ENCODE measurements at places on chromosomes 13 and 19. TPM values are rescaled to one million over a fixed set of nuclear protein-coding genes. Genes with fewer than 3 reads are reported as not detected.
A peak's percentile ranks its signal among the peaks of the same experiment; 100 is the strongest.

GRCh38 chr19:49440439-49441209 is 703 bp downstream of the SLC17A7 start:
- ATAC-seq, result no peak

- peak; percentile 81 for ATAC-seq
Observed at GRCh38 chr13:30712536-30713532, 22.5 kb upstream of the ALOX5AP start.

GRCh38 chr19:52694921-52695320 is 39.9 kb downstream of the ZNF611 start:
- no peak for ATAC-seq

GRCh38 chr19:3041761-3042620 is 12.9 kb upstream of the TLE2 start:
- ATAC-seq, result no peak

TNNT1 gene
- 9.4 TPM for total RNA-seq

DNA sequence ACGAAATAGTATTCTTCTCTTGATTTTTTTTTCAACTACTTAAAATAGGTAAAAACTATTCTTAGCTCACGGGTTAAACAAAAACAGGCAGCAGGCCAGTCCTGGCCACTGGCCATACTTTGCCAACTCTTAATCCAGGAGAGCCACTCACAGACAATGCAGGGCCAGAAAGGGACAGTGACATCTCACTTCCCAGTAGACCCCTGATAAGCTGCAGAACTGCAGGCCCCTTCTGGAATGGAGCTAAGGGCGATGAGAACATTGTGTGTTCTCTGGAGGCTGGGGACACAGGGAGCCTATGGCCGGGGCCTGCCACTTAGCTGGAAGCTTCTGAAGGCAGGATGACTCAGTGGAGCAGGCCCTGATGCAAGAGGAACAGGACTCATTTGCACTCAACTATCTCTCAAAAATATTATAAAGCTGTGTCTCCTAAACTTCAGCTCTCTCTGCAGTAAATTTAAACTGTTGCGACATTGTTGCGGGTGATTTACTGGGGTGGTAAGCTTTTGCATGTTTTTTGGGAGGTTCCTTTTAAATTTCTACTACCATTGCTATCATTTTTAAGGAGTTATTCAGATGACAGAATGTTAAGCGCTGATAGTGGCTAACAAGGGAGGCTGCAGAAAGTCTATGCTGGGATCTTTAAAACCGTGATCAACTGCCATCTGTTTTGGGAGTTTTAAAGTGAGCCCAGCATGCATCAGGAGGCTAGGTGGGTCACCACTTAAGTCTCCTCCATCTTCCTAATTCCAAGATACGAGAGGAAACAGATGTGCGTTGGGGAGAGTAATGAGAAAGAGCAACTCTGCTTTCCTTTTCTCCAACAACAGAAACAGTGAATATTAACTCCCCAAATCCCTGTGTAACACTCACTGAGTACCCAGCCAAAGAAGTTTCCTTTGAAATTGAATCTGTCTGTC is 33.2 kb upstream of the KATNAL1 start:
- ATAC-seq, result peak; percentile 76

DNA sequence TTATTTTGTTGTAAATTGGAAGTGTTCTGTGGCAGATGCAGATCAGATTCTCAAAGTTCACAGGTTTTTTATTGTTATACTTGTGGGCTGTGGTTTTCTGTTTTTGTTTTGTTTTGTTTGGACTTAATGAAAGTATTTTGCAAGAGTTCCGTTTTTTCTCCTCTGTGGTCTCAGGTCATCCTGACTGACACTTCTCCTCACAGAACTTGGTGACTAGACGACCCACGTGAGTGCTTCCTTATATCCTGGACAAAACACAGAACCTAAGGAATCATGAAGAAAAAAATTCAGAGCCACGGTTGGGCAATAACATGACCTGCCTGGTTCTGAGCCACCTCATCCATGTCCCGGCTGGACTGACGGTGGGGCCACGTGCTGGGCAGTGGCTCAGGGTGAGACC is 2.5 kb upstream of the RFPL4AL1 start:
- peak; percentile 23 for ATAC-seq

GRCh38 chr19:12833738-12834565 is 427 bp downstream of the RTBDN start:
- ATAC-seq, result no peak

GRCh38 chr19:50565984-50566903 is 2.0 kb downstream of the LRRC4B start:
- ATAC-seq, result no peak

TGFBR3L gene
- 0.72 TPM for total RNA-seq

CNN1 gene
- 8.3 TPM for total RNA-seq

DNA sequence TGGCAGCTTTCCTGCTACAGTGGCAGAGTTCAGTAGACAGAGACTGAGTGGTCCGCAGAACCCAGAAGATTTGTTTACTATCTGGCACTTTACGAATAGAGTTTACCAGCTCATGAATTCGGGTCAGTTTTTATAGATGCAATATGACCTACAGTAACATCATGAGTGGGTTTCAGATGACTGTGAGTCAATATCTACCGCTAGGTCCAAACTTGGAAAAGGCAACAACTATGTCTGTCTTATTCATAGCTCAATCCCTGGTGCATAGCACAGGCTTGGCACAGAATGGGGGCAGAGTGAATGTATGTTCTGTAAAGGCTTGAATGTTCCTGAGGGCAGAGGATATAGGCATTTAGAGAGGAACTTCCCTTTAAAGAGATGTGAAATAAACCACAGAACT is 65.2 kb downstream of the RAP2A start:
- no peak for ATAC-seq

DNA sequence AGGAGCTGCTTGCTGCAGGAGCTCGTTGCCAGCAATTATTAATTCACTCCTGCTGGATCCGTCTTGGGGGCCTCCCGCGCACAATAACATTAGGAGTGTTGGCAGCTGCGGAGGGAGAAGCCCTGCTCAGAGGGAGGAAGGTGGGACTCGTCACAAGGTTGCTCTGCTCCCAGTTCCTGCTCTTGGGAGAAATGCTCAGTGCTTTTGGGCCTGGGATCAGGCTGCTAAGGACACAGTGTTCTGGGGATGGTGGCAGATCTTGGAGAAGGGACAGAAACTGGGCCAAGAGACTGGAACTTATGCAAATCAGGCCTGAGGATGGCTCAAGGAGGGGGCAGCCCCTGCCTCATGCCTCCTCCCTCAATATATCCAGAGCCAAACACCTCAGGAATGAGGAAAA is 78.9 kb upstream of the OLFM4 start:
- peak; percentile 26 for ATAC-seq

DNA sequence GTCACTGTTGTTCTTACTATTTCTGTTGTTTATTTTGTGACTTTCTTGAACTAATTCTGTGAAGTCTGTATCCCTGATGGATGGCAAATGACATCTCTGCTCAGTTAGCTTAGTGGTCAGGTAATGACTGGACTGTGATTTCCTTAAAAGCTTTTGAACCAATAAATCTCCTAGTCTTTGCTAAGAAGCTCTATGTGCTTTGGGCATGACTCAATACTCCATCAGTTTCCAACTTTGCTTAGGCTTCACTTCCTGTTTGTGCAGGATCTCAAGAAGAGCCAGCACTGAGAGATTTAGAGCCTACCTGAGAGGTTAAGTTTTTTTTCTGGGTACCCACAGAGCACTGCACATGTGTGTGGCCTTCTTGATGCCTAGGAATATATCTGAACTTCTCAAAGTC is 329.7 kb upstream of the HTR2A start:
- ATAC-seq, result no peak

ZNF737 gene
- 2.3 TPM for total RNA-seq

VSIG10L gene
- total RNA-seq, result 103 TPM
